ENCODE measurements at places on chromosomes 5 and 9.

GRCh38 chr5:174291-174600 is 17.0 kb upstream of the LRRC14B start:
- DNase-seq: no peak

- DNase-seq: no peak
Observed at GRCh38 chr9:81656004-81656403, 33.3 kb downstream of the TLE1 start.

- no peak for DNase-seq
Observed at GRCh38 chr5:176579323-176579722, 30.2 kb downstream of the CDHR2 start.

DNA sequence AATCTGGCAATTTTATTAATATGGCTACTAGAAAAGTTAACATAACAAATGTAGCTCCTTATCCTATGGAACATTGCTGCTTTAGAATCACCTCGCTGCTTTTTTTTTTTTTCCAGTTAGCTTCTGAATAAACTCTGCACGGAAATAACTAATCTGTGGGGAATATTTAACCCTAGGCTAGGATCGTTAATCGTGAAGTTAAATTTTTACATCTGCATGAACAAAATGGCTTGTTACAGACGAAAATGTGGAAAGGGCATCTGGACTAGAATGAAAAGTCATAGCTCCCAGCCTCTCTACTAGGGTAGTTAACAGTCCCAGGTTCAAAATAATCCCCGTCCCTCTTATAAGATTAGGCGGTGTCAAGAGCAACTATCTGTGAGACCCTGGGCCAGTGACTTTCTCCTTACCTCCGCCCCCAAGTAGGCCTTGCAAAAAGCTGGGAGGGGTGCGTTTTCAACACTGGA is 470 bp upstream of the SLC22A5 start:
- DNase-seq: no peak
